Stimulated activated CD4-positive, alpha-beta T cell treated with anti-CD3 and anti-CD28 coated beads, Interleukin-12 subunit alpha, Interleukin-12 subunit beta, amount 100 ng/mL, for 24 hours (primary cell): ENCODE measurements at places on chromosomes 2 and 18.

- no peak for DNase-seq
These were observed 80.9 kb downstream of the NABP1 start for GRCh38 chr2:191758518-191759507.

DNA sequence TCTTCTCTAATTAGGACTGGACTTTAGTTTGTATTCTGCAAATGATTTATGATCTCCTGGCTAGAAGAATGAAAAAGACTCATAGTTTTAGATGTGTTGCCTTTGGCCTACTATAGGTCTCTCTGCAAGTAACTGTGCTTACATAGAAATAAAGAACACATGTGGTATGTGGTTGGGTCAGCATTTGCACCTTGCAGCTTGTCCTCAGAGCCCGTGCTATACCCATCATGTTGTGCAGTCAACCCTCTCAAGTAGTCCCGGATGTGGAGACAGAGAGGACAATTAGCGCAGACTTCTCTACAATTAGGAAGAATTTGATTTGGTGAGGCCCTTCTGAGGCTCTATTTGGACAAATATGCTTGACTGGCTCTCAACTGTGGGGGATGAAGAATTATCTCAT, 203.7 kb upstream of the ITGA4 start:
- no peak for DNase-seq

GRCh38 chr2:97740590-97741182, 27.3 kb downstream of the ZAP70 start:
- DNase-seq, result no peak

DNA sequence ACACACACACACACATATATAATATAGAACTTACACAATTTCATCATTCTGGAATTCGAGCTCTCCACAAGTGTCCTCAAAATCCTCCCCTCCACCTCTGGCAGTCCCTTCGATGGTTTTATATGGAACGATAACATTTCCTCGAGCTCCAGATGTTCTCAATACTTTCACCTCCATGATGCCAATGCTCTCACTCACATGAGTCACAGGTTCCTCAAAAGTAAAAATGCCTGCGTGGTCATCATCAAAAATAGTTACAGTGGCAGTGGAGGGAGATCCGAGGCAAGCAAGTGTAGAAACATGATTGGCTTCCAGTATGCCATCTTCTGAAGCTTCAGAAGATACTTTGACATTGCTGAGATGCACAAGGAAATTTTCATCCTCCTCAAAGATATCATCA, 23.5 kb downstream of the SLC8A1 start:
- no peak for DNase-seq

GRCh38 chr18:415617-416612, 84.6 kb downstream of the COLEC12 start:
- DNase-seq, result no peak

DNA sequence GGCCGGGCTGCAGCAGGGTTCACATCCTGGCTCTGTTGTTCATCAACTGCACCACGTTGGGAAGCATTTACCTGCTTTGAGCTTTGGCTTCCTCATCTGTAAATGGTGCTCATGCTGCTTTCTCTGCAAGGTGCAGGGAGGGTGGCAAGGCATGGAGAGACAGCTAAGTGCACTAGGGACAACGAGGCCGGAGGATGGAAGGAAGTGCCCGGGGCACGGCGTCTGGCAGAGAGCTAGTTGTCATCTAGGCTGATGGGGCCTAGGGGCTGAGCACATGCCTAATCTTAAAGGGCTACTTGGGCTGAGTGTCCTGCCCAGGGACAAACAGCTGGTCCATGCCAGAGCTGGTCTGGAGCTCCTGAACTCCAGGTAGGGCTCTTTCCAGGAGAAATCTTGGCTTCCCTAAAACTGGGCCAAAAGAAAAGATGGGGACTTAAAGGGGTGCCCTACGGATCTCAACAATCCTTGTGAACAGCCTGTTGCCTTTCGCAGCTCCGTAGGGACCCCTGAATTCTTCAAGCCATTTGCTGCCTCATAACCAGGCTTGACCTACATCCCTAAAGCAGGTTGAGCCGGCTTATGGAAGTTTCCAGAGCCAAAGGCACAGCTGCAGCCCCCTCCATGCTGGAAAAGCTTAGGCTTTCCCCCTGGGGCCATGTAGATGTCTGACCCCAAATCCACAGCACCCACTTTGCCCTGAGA, 130.8 kb downstream of the SMAD7 start:
- DNase-seq, result no peak

GRCh38 chr2:98558852-98559530, 49.3 kb downstream of the COA5 start:
- no peak for DNase-seq

DNA sequence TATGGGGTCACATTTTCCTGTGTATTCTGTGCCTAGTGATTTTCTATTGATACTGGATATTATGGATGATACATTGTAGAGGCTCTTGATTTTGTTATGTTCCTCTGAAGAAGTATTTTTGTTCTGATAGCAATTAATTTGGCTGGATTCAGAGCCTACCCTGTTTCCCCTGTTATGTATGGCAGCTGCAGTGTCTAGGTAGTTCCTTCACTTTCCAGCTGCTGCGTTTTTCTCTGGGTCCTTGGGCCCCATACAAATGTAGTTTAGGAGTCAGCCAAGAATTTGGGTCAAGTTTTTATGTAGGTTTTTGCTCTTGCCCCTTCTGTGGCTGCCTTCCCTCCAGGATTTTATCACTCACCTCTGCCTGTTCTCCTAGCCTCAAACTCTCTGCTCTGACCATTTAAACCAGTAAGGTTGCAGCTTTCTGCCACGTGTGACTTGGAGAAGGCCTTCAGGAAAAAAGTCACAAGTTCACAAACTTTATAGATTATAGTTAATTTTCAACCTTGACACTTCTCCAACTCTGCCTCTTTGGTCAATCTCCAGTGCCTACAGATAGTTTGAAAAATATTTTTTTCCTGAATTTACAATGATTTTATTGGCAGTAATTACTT, 47.0 kb downstream of the APLF start:
- DNase-seq, result no peak

DNA sequence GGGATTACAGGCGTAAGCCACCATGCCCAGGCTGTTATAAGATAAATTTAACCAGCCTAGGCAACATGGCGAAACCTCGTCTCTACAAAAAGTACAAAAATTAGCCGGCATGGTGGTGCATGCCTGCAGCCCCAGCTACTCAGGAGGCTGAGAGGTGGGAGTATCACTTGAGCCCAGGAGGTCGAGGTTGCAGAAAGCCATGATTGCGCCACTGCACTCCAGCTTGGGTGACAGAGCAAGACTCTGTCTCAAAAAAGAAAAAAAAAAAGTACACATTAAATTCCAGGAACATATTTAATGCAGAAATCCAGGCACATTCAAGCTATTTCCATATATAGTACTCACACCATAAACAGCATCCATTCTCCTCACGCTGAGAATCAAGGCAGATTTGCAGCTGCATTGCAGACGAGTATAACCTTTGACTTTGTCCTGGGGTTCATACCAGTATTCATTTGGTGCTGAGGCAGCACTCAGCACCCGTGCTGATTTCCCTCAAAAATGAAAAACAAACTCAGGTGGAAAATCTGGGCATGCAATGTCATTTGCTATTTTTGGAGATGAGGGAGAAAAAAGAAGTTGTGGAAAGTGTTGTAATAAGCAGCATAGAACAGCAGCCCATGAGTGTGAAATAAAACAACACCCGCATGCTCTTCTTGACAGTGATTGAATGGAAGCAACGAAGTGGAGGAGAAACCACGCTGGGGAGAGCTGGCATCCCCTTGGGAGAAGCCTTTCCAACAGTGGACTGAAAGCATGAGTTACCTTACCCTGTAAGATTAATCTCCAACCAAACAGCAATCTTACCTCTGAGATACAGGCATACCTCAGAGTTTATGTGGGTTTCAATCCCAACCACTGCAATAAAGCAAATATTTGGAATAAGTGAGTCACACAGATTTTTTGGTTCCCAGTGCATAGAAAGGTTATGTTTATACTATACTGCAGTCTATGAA, 46.8 kb upstream of the ANXA4 start:
- no peak for DNase-seq

- DNase-seq, result no peak
These were observed 79.7 kb downstream of the PRKCE start for GRCh38 chr2:45731141-45731540.

DNA sequence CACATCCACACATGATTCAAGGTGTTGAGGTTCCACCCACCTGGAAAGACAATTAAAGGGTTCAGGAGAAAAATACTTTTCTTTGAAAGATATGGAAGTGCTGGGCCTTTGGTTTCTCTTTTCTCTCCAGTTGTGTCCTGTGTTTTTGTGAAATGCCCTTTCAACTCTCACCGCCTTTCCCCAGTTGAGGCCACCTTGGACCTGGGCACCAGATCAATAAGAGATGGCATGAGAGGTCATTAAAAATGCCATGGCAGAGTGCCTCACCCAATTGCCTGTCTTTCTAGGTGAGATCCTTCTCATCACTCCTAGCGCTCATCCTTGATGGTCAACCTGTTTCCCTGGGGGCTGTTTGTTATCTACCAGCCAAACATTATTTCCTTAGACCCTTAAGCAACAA, 453.9 kb downstream of the TSN start:
- no peak for DNase-seq

GRCh38 chr2:84649058-84649457, 132.8 kb downstream of the DNAH6 start:
- DNase-seq, result no peak

DNA sequence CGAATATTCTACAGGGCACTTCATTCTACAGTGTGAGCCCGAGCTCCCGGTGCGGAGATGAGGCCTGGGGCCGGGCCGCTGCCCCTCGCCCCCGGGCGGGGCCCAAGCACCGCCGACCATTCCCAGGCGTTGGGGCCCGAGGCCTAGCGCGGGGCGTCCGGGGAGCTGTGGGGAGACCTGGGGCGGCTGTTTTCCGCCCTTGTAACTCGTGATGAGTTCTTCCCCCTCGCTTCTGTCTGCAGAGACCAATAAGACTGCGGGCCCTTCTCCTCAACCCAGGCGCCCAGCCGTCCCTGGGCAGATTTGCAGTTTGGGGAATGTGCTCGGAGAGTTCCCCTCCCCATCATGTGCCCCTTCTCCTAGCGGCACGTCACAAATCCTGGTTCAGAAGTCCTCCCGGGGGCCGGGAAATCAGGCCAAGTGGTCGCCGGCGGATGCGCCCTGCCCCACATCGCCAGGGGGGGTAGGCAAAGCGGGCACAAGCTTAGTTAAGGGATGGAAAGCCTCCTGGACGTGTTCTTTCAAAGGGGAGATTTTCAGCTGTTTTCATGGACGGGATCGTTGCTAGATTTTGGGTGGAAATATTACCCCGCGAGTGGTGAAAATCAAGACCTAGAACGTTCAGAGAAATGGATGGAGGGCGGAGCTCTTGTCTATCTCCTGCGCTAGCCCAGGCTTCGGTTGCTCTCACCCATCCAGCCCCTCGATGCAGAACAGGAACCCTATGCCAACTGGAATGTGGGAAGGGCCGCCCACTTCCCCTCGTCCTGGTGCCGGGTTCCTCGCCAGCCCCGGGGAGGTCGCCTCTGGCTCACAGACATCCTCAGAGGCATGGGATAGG, 18.8 kb upstream of the HAAO start:
- peak; percentile 35 for DNase-seq

- DNase-seq, result no peak
These were observed 225.4 kb downstream of the LOXHD1 start for GRCh38 chr18:46431522-46432171.

GRCh38 chr2:204901591-204901990, 356.3 kb downstream of the PARD3B start:
- no peak for DNase-seq

- no peak for DNase-seq
These were observed 48.3 kb downstream of the CDH19 start for GRCh38 chr18:66555585-66555984.

DNA sequence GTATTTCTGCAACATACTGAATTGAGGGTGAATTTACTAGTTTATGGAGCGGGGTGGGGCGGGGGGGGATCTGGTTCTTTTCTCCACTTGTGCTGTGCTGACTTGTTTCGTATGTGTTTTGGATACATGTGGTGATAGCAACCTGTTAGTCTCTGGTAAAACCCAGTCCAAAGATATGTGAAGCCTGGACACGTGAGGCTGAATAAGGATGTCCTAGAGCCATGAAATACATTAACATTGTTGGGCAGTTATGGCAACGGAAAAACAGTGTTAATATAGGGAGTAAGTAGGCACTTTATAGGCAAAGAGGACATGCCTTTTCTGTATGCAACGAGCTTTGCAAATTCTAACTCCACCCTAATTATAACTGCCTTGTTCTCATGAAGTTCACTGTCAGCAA, 42.1 kb upstream of the NEMP2 start:
- DNase-seq, result no peak

GRCh38 chr18:3383381-3383915, 66.5 kb upstream of the TGIF1 start:
- DNase-seq, result no peak

- DNase-seq, result no peak
These were observed 818.1 kb downstream of the SLC4A3 start for GRCh38 chr2:220445429-220446105.

DNA sequence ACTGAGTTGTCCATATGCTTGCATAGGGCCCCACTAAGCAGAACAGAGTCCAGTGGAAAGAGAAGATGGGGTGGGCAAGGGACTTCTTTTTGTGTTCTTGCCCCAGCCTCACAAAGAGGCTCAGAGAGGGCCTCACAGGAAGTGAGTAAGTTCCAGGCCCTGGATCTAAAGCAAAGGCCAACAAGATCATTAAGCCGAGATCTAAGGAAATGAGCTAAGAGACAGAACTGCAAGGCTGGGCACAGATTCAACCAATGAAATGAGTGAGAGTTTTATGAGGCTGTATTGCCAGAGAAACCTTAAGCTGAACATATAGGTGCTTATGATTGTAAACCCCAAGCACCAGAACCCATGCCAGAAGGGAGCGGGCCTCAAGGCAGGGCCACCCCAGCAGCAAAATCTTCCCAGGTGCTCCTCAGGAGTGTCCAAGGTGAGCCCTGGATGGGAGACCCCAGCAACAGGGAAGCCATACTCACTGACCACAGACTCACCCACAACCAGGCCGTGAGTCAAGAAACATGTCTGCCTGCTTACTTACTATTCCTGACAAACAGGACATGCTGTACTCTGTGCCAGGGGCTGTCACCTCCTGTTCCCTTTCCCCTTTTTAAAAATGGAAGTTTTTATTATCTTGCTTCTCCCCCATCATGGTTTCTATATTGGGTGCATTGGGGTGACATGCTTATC, 40.2 kb downstream of the SLC14A1 start:
- DNase-seq, result no peak

GRCh38 chr2:23565814-23566213, 180.8 kb downstream of the KLHL29 start:
- no peak for DNase-seq

DNA sequence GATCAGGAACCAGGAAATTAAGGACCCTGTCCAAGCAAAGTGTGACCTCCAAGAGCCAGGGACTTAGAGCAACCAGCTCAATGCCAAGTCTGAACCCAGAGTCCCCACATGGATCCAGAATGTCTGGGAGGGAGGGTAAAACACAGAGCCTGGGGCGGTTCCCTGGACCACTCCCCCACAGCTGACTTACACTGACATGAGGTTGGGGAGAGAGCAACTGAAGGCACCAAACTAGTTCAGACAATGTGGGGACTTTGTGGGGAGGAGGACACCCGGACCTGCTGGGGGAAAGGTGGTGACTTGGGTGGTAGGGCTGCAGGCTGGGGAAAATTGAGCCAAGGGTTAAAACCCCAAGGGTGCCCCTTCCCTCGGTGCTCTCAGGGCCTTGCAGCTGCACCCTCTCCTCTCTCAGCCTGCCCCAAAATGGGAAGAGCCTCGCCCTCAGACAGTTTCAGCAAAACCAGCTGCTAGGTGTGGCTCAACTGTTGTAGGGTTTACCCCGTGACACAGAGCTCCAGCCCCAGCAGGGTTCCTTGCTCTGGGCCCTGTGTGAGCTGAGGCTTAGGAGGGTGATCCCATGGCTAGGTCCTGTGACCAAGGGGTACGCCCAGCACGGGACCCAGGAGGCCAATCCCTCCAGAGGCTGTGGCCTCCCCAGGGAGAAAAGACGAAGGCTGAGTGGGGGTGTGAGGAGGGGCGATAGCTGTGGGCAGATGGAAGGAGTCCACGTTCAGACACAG, 28.6 kb downstream of the MARCO start:
- no peak for DNase-seq
